Sigmoid colon (tissue), 7 donors: ENCODE measurements at places on chromosomes 3 and 15. TPM values are rescaled to one million over a fixed set of nuclear protein-coding genes. Genes with fewer than 3 reads are reported as not detected.

- no peak for DNase-seq
Measured at GRCh38 chr3:109382588-109382987, 45.2 kb upstream of the DPPA4 start.

ZBED2 gene
- total RNA-seq, result not detected

CYP1A2 gene
- not detected for total RNA-seq

GRCh38 chr15:83250781-83251180 is 33.7 kb downstream of the BNC1 start:
- no peak for DNase-seq

C3orf52 gene
- total RNA-seq, result 0.99 TPM

- DNase-seq, result peak; percentile 61
Measured at GRCh38 chr15:68821190-68821840, 620 bp upstream of the ANP32A start.

NR2F2 gene
- total RNA-seq, result 24.0 TPM

GRCh38 chr3:127588806-127589577 is 1.5 kb downstream of the TPRA1 start:
- DNase-seq, result no peak

- DNase-seq, result no peak
Measured at GRCh38 chr3:170471149-170471548, 52.5 kb downstream of the CLDN11 start.

DNA sequence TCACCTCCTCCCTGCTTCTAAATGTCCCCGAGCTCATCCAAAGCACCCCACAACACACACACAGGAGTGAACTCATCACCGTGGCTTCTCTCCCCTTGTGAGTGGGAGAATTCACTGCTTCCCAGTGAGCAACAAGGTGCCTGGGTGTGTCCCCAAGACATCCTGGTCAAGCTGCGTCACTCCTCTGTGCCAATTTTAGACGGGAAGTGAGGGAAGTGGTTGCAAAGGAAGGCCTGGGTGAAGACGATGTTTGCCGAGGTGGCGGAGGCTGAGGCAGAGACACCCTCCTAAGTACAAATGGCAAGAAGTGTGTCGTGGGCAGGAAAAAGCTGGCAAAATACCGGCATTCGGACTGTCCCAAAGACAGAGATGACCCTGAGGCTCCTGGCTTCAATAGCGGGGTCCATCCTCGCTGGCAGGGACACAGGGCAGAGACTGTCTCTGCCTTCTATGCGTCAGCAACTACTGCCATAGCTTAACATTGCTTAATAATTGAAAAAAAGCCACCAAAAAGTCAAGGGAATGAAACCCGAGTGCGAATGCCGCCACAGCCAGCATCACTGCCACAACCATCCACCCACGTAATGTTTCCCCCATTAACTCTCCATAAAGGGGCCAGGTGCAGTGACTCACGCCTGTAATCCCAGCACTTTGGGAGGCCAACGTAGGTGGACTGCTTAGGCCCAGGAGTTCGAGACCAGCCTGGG is 72.8 kb downstream of the VGLL4 start:
- DNase-seq, result no peak

CCR8 gene
- total RNA-seq, result not detected

DNA sequence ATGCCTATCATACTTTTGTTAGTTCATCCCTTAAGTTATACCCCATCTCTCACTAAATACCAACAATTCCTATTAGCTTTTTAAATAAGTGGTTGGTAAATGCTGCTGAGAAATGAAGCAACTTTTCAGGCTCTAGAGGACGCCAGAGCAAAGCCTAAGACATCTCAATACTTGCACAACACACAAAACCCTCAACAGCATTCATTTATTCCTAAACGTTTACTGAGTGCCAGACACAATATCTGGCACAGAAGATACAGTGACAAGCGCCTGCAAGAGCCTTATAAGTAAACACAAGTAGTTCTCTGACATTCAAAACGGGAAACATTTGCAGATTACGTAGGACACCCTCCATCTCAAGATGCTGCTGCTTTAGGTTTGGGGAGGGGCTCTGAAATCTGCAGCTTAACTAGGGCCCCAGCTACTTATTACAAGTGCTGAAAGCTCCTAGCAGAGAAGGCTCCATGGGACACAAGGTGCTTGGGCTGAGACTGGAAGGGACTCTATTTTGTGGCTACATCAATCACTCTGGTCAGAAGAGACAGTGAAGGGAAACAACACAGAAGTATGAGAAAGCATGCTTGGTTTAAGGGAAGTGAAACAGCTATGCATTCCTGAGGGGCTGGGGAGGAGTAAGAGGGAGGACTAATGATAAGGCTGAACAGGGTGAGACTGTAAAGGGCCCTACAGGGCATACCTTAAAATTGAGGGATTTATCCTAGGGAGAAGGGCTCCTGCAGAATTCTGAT is 311.3 kb downstream of the PLCL2 start:
- no peak for DNase-seq

FES gene
- total RNA-seq, result 35.5 TPM

DNA sequence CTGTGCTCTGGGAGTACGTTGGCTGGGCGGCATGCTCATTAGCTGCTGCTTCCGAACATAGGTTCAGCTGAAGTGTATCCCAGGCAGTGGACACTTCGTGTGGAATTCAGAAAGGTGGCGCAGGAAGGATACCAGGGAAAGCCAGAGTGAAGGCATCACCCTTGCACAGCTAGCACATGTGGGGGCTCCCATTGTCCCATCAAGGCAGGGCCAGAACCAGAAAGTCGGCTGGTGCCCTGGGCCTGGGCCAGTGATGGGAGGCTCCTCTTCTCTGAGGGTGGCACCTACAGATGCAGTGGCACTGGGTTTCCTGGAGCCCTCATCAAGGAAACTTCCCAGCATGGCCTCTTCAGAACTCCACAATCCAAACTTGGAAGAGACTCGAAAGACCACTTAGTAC is 56.6 kb downstream of the PGPEP1L start:
- DNase-seq, result no peak

GRCh38 chr15:51186181-51186705 is 91.5 kb upstream of the TNFAIP8L3 start:
- no peak for DNase-seq

- peak; percentile 55 for DNase-seq
Measured at GRCh38 chr15:25718169-25718536, 145.0 kb downstream of the ATP10A start.

FBXW12 gene
- total RNA-seq, result not detected

DNA sequence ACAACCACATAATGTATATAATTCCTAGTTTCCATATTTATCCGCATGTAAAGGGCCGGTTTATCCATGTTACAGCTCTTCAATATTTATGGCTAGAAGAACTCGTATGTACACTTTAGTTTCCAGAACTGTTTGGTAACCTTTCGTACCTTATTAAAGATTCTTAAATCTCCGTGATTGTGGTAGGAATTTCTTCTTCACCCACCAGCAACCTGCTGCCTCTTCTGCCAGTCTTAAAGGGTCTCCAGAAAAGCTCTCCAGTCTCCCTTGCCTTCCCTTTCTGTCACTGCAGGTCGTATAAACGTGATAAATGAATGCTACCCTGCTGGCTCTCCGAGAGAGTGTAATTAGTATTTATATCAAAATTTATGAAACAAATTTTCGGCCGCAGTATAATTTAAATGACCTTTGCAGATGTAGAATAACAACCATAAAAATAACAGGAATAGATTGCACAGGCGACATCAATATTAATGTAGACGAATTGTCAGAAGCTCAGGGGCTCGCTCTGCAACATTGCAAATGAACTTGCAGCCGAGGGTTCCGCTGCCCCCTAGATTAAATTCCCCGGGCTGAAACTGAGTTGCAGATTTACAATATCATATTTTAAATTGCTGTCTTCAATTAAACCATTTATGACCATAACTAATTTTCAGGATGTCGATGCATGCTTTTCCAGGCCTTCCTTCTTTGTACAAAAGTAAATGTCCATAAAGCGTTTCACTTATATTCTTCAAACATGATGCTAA is 5.4 kb downstream of the ZIC1 start:
- no peak for DNase-seq

DNA sequence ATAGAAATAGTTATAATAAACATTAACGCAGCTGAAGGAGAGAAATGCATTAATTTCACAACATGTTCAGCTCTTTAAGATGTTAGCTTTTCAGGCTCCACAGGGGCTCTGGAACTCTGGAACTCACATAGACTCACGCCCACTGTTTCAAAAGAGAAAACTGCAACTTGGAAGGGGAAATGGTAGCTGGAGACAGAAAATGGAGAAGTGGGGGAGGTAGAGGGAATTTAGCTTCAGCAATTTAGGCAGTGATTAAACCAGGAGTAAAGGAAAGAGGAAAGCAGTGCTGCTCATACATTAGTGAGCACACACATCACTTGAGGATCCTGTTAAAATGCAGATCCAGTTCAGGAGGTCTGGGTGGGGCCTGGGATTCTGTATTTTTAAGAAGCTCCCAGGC is 274.8 kb upstream of the TRIM42 start:
- DNase-seq, result no peak

KNG1 gene
- not detected for total RNA-seq

DUOX1 gene
- not detected for total RNA-seq

GRCh38 chr3:151209654-151210053 is 6.6 kb upstream of the GPR171 start:
- DNase-seq, result no peak

ULK3 gene
- 21.1 TPM for total RNA-seq

DNA sequence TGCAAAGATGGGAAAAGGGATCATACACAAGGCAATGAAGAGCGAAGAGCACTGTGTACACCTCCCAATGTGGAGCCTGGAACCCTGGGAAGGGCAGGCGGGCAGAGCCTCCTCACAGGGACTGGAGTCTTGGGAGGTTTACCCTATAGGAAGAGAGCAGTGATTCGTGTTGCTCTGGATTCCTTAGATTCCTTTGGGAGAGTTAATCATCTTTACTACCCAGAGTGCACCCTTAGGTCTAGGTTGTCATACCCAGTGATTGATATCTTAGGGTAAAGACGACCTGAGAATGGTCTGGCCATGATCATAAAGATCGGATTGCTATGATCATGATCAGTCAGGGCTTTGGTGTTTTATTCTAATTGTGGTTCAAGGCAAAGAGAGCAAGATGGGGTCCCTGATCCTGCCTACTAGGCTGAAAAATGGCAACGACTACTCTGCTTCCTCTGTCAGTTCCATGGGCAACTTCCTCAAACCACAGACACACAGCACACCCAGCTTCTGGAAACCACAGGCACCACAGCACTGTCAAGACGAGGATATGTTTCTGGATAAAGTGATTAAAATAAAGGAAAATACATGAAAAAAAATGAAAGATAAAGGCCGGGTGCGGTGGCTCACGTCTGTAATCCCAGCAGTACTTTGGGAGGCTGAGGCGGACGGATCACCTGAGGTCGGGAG is 20.4 kb upstream of the MAP6D1 start:
- DNase-seq, result no peak

GRCh38 chr15:58985443-58985842 is 2.0 kb upstream of the RNF111 start:
- peak; percentile 83 for DNase-seq

DNA sequence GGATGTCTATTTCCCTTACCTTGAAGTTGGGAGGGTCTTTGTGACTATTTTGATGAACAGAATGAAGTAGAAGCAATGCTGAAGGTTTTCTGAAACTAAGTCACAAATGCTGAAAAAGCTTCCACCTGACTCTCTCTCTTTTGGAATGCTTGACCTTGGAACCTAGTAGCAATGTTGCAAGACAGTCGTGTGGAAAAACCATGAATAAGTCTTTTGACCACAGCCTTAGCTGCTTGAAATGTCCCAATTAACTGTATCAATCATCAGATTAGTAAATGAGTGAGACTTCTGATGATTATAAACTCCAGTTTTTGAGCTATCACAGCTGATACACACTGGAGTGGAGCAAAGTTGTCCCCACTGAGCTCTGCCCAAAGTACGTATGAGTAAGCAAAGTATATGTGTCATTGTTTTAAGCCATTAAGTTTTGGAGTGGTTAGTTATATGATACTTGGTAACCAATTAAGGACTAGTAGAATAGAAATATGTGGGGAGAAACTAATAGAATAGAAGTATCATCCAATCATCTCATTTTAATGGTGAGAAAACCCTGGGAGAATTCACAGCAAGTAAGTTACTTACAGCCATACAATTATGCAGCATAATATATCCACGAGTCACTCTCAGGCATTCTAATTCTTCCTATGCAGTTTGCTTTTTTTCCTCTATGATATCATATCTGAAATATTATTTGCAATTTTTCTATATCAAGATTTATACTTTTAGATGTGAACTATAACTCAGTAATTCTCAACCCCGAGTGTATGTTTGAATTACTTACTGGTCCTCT is 1010.6 kb downstream of the ROBO2 start:
- no peak for DNase-seq

CSPG4 gene
- 45.7 TPM for total RNA-seq

STRIT1 gene
- not detected for total RNA-seq

GRCh38 chr15:78750566-78750965 is 60.7 kb downstream of the ADAMTS7 start:
- peak; percentile 65 for DNase-seq

PAQR5 gene
- not detected for total RNA-seq

GOLGA6C gene
- not detected for total RNA-seq

DNA sequence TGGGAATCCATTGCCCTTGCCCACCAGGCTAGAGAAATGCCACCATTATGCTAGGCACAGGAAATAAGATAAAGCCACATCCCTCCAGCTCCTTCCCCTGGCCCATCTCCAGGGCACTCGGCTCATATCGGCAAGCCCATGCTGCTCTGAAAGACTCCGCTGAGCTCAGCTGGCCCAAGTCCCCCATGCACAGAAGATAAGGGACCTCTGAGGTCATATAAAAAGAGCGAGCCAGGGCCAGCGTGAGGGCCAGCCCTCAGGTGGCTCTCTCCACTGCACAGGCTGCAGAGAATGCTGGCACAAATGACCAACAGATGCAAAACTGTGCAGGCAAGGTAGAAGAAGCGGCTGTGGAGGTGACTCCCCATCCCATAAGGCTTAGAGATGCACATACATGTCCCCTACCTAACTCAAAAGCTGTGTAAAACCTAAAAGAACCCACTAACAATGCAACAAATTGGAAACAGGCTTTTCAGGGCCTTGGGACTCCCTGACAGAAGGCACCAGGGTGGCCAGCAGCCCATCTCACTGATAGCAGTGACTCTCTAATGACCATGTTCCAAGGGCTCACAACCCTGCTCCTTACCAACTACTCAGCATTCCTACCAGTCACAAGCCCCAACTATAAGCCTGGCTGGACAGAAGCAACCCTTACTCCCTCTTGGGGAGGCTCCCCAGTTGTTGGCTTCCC is 3.0 kb downstream of the RAB6B start:
- no peak for DNase-seq

GRCh38 chr3:190989218-190989617 is 126.7 kb upstream of the GMNC start:
- no peak for DNase-seq

GRCh38 chr15:80596521-80596976 is 98.6 kb upstream of the ABHD17C start:
- no peak for DNase-seq

GRCh38 chr3:184563941-184564684 is 2.5 kb downstream of the EPHB3 start:
- no peak for DNase-seq

RARRES1 gene
- total RNA-seq, result 13.0 TPM
